ENCODE measurements at places on chromosomes 3 and 15.

DNA sequence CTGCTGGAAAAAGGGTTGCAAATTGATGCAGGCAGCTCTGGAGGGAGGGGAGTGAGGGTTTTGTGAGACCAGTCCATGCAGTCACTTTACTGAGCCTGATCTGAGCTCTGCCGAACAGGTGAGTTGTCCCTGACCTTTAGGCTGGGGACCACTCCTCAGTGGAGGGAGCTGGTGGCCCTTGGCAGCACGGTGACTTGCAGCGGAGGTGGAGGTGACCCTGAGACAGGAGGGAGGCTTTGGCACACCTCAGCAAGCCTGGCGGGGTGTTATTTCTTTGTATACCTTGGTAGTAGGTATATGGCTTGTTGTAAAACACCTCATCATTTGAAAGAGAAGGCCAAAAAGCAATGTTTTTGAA, 43.5 kb downstream of the FGD5 start:
- DNase-seq, result no peak

DNA sequence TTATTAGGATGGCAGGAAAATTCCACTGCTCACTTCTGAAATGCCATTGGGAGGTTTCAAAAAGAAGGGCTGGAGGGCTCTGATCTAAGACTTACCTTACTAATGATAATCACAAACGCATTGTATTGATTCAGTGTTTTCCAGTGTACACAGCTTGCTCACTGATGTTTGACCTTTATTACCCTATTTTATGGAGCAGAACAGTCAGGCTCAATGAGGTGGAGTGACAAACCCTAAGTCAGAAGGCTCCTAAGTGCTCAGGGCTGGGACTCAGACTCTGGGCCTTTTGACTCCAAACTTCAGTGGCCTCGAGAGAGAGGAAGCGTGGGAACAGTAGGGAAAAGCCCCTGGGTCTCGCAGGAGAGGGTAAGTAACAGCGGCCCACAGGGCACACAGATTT, 20.3 kb upstream of the RAD18 start:
- DNase-seq, result no peak

DNA sequence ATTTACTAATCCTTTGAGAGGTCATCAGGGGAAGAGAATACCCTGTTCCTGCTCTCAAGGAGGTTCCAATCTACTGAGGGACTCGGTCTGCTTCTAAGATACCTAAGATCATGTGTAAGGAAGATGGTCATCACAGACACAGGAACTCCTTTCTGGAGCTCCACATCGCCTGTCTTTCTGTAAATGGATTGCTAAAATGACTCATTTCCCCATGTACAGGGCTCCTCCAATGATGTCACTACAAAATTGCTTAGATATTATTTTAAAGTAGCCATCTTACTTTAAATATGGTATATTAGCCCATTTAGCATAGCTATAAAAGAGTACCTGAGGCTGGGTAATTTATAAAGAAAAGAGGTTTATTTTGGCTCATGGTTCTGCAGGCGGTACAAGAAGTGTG, 206.1 kb upstream of the PROK2 start:
- DNase-seq, result no peak

DNA sequence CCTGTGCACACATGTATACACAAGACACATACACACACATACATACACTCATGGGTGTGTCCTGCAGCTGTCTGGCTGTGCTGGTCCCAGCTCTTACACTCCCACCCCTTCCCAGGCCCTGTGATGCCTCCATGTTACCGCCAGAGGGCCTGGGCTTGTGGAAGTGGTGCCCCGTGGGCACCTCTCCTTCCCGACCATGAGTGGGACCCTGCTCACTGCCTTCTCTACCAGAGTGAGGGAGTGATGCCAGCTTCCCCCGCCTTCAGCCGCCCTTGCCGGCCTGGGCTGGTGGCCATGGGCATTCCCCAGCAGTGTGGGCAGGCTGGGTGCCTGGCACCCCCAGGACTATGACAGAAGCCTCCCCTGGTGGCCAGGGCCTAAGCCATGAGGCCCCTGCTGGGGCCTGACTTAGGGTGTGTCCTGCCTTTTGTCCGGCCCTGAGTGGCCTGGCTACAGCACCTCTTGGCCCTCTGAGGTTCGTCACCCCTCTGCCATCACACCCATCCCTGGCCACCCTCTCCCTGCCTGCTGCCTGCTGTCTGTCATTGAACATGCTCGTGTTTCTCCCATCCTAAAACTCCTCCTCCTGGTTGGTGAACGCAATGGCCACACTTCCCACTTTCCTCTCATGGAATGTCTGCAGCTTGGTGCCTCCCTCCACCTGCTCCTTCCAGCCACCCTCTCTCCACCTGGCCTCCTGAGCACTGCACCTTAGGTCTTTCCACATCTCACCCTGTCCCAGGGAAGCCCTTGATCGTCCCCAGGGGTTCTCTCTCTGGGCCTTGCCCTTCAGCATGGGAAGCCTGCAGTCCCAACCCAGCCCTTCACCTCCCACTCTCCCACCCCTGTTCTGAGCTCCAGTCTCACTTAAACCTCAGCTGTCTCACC, 14.6 kb downstream of the HDAC11 start:
- DNase-seq, result no peak

GRCh38 chr3:193563426-193563825, 8.7 kb upstream of the ATP13A4 start:
- no peak for DNase-seq

DNA sequence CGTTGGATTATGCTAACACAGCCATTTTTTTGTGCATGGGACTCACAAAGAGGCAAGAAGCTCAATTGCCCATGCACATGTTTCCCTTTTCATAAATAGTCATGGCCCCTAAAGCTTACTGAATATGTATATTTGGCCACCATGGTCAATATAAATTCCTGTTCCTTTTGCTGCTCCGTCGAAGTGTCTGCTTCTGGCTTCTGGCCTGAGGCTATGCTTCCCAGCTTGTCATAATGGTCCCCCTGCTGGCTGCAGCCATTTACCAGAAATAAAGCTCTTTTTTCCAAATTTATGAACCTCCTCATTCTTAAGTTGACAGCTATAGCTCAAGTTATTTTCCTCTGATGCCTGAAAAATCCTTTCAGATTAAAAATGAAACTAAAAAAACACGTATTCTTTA, 602.1 kb downstream of the VGLL3 start:
- DNase-seq, result no peak

- DNase-seq, result no peak
These were observed 35.3 kb downstream of the COMMD2 start for GRCh38 chr3:149716984-149717383.

- no peak for DNase-seq
These were observed 11.4 kb upstream of the USF3 start for GRCh38 chr3:113707835-113708234.

DNA sequence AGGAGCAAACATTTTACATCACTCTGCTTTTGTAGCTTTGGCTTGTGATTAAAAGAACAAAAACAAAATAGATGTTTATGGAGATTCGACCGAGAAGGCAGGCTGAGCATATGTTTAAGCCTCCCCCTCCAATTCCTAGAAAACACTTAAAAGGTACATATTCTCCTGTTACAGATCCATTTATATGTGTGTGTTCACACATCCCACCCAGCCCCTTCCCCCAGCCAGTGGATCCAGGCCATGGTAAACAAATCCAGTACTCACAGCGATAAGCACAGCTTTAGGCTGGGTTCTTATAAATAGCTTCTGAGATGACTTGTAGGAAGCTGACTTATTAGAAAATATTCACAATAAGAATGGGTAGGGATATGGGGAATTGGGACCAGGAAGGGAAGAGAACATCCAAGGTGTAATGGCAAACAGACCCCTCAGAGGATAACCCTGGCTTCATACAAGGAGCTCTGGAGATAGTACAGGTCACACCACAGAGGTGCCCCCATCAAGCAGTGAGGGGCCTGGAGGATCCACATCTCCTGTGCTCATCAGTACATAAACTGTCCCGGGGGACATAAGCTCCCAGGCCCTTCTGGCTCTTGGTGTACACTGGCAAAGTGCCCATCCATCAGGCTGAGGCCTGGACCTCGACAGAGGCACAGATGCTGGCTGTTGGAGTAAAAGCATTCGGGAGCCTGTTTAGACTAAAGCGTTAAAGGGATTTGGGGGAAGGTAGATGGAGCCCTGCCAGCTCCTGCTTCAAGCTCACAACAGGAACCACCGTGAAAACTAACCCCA, 70.0 kb upstream of the UBE2E1 start:
- DNase-seq, result no peak

- DNase-seq, result no peak
These were observed 13.3 kb upstream of the LMAN1L start for GRCh38 chr15:74799255-74799855.

DNA sequence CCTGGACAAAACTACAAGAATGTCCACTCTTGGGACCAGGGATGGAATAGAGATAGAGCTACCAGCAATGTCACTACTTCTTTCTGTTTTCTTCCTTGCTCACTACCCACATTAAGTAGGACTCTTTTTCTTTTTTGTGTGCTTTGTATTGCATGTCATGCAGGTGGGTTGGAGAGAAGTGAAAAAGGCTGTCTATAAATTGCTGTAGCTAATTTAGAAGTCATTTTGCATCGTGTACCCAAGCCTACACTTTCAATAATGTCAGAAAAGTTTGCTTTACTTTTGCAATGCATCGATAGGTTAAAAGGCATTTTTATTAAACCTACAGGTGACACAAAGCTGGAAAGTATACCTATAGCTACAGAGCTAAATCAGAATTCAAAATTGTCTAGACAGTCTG, 58.9 kb downstream of the GTF2E1 start:
- DNase-seq, result no peak

- no peak for DNase-seq
These were observed 19.2 kb upstream of the TFDP2 start for GRCh38 chr3:142168514-142168913.

GRCh38 chr3:10708216-10708893, 107.7 kb upstream of the SLC6A11 start:
- DNase-seq, result no peak

DNA sequence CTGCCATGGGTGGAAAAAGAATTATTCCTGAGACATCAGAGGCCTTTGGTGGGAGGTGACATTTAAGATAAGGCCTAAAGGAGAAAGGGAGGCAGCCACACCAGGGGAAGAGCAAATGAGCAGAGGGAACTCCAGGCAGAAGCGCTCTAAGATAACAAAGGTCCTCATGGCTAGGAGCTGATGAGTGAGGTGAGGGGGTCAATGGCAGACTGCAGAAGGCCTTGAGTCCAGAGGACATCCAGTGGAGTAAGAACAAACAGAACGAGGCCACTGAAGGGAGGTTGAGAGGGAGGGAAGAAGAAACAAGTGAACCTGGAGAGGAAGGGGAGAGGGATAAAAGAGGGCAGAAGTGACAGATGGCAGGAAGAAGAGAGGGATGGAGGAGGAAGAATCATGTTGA, 97.3 kb downstream of the CTNNB1 start:
- DNase-seq, result no peak

DNA sequence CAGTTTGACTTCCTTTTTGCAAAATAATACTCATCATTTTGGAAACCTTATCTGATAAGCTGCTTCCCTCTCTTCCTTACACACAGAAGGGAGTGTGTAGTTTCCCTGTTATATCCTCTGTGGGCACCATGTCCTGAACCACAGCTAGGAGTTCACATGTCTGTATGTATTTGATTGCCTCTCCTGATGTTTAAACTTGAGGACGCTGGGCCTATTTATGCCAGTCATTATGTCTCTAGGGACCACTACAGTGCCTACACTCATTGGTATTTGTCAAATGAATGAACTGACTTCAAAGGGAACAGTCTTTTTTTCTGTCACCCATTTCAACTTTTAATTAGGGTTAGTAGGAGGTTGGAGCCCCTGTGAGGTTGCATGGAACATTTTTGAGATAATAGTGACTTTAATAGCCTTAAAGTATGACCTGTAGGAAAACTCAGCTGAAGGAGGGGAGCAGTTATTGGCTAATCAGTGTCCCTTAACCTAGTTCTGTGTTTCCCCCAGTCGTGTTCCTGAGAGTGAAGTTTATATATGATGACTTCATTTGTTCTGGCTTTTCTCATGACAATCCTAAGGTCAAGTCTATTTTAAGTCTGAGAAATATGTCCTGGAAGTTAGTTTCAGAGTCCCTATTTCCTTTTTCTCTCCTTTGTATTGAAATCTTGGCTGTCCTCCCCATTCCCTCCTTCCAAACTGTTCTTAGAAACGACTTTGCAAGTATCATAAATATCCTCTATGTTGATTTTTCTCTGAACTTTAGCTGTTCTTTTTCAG, 28.9 kb downstream of the PDE8A start:
- no peak for DNase-seq

DNA sequence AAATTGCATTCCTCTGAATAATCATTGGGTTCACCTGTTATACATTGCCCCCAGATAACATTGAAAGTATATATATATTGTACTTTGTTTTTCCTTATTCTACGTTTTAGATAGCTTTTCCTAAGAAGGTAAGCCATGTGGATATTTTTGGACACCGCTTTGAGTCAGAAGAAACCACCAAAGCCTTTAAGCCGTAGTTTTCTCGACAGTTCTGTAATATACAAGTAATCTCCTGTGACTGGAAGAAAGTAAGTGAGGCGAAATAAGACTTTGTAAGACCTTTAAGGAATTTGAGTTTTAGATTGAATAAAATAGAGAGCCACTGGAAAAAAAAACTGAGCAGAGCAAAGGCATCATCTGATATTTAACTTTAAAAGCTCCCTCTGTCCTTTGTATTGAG, 1092.0 kb downstream of the DIPK2A start:
- DNase-seq, result no peak

- no peak for DNase-seq
These were observed 43.4 kb downstream of the FBXO22 start for GRCh38 chr15:75947092-75947491.

DNA sequence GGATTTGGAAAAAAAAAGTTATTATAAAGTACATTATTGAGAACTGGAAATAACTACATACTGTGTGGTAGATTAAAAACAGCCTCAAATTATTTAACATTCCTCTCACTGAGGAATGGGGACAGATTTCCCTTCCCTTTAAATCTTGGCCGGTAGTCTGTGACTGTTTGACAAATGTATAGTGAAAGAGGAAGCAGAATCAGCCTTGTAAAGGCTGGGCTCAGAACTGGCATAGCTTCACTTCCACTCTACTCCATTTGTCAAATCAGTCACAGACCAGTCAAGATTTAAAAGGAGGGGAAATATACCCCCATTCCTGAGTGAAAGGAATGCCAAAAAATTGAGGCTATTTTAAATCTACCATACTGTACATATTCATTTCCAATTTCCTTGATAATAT, 18.2 kb upstream of the B4GALT4 start:
- no peak for DNase-seq

DNA sequence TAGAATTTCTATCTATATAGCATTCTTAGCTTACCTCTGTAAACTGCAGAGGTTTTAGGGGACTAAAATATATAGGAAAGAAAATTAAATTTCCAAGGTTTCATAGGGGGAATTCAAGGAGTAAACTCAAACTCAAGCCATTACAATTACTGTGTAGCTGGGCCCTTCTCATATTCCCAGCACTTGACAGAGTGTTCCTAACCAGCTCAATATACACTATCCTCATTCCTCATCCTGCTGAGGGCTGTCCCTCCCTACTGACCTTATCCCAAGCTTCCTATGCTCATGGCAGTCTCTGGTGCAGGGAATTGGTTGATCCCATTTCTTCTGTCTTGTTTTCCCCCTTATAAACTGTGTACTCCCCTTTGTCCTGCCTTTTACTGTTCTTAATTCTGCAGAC, 33.9 kb downstream of the NXPE3 start:
- DNase-seq, result no peak

GRCh38 chr15:87938031-87938430, 318.5 kb downstream of the NTRK3 start:
- DNase-seq, result no peak

GRCh38 chr3:31472479-31473390, 60.0 kb upstream of the STT3B start:
- DNase-seq, result peak; percentile 13

GRCh38 chr3:49019941-49020329, 1.6 kb upstream of the DALRD3 start:
- DNase-seq, result no peak

All from activated CD4-positive, alpha-beta T cell treated with anti-CD3 and anti-CD28 coated beads for 24 hours (primary cell).